T-helper 17 cell (primary cell): ENCODE measurements at places on chromosomes 2 and 18. TPM values are rescaled to one million over a fixed set of nuclear protein-coding genes. Genes with fewer than 3 reads are reported as not detected.
A peak's percentile ranks its signal among the peaks of the same experiment; 100 is the strongest.

The COL6A3 gene
- 1.9 TPM for total RNA-seq

The AFTPH gene
- total RNA-seq = 33.2 TPM

The GCG gene
- not detected for total RNA-seq

The ERLEC1 gene
- total RNA-seq = 16.6 TPM

DNA sequence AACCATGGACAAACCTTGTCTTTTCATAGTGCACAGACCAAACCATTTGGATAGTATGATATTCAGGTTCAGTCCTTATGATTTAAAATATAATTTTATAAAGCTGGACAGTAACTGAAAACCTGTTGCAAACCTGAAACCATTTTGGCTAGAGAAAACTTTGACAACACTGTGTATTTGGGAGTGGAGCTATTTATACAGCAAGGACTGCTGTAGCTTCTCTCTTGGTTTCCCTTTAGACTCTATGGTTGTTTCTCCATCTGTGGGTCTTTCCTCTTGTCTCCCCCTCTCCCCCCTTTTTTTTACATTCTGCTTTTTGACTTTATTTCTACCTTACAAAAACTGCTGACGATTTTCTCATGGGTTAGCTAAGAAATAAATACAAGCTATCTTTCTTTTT lies 581.7 kb downstream of the SLC4A3 start:
- H3K4me1 ChIP-seq = no peaks in the 10 kb centered on the region
- no peak overlapping the region for H3K27ac ChIP-seq
- no peaks in the 10 kb centered on the region for H3K36me3 ChIP-seq
- H3K27me3 ChIP-seq = no peaks in the 10 kb centered on the region
- no peak overlapping the region for H3K4me3 ChIP-seq

DNA sequence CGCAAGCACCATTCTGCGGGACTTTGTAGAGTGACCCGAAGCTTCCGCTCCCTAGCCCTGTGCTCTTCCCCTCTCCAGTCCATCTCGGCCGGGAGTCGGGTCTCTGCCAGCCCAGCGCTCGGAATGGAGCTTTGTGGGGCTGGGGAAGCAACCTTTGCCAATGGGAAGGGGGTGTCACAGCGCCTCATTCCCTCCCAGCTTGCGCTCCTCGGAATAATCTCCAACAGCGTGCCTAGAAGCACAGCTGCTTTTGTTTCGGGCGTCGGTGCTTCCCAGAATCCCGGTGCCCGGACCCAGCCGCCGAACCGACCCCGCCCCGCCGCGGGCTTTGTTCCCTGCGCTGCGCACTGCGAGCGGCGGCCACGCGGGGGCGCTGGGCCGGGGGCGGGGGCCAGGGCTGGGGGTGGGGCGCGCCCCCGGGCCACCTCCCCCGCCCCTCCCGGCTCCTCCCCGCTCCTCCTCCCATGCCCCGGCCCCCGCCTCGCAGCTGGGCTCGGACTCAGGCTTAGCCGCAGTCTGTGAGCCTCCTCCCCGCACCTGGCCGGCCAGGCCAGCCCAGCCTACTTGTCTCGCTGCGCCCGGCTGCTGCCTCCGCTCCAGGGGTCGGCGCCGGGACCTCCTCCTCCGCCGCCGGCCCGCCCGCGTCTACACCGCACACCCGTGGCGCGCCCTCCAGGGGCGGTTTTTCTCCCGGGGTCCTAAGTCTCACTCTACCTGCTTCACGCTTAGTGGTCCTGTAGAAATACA lies 77.7 kb upstream of the SMAD2 start:
- DNase-seq = peak; percentile 38
- H3K27me3 ChIP-seq = peaks cover 31% of the 10 kb centered on the region
- H3K4me3 ChIP-seq = peak overlapping the region; percentile 86
- peak overlapping the region; percentile 45 for H3K27ac ChIP-seq

GRCh38 chr2:2244508-2244907 lies 86.6 kb downstream of the MYT1L start:
- no peaks in the 10 kb centered on the region for H3K27me3 ChIP-seq
- H3K4me3 ChIP-seq = no peak overlapping the region
- no peak overlapping the region for H3K27ac ChIP-seq
- H3K36me3 ChIP-seq = no peaks in the 10 kb centered on the region
- no peaks in the 10 kb centered on the region for H3K4me1 ChIP-seq

DNA sequence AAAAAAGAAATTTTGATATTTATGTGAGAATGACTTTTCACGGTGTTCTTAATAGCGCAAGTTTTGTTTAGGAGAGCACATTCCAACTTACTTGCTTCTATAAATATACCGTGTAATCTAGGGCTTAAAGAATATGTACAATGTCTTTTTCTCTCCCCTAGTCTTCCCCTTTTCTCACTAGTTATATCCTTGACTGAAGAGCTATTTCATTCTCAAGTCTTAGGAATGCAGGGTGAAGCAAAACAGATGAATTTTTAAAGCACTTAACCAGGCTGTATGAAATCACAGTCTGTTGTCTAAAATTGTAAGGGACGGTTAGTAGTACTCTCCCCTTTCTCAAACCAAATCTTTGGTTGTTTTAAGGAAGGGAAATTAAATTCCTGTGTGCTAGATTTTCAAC lies 29.6 kb upstream of the SLC30A6 start:
- DNase-seq = no peak
- no peaks in the 10 kb centered on the region for H3K27me3 ChIP-seq
- H3K36me3 ChIP-seq = peaks cover 5% of the 10 kb centered on the region

- H3K27me3 ChIP-seq = no peaks in the 10 kb centered on the region
- no peaks in the 10 kb centered on the region for H3K4me1 ChIP-seq
- H3K4me3 ChIP-seq = no peak overlapping the region
- H3K27ac ChIP-seq = no peak overlapping the region
- no peak for DNase-seq
Observed at GRCh38 chr2:57562495-57562894, 484.1 kb upstream of the VRK2 start.
